ENCODE measurements at places on chromosomes 6 and 20.

- DNase-seq = no peak
These were observed 240.5 kb downstream of the ERMARD start for GRCh38 chr6:169991913-169992312.

DNA sequence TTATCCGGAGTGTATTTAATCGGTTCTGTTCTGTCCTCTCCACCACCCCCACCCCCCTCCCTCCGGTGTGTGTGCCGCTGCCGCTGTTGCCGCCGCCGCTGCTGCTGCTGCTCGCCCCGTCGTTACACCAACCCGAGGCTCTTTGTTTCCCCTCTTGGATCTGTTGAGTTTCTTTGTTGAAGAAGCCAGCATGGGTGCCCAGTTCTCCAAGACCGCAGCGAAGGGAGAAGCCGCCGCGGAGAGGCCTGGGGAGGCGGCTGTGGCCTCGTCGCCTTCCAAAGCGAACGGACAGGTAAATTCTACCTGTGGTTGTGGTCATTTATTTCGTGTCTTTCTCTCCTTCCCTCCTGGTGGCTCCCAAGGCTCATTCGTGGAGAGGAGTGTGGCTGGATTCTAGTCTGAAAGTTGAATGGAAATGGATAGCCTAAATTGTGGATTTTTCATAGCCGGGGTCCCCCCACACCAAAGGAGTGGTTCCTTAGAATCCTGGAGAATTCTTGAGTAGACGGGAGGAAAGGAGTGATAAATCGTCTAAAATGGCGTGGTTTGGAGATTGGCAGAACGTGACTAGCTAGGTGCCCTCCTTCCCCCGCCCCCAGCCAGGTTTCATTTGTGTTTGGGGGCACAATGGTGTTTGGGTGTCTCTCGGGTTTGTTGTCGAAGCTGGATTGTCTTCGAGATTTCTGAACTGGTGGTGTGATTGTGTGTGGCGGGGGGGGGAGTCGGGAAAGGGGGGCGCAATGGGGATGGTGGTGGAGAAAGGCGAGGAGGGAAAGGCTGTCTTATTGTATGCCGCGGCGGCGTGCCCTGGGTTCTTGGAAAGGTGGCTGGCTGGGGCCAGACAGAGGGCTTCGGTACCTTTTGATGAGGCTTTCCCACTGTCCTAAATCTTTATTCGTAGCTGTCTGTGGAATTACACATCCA is 673 bp downstream of the MARCKS start:
- no peak for DNase-seq

GRCh38 chr20:19890445-19891051 is 126.6 kb upstream of the NAA20 start:
- no peak for DNase-seq

- peak; percentile 87 for DNase-seq
These were observed 83.2 kb upstream of the EYA2 start for GRCh38 chr20:46811224-46812084.
